ENCODE measurements at places on chromosomes 4 and X.

GRCh38 chrX:85993539-85994197, 53.7 kb downstream of the CHM start:
- DNase-seq: peak; percentile 11

GRCh38 chr4:149108626-149109025, 666.4 kb upstream of the NR3C2 start:
- DNase-seq: no peak

DNA sequence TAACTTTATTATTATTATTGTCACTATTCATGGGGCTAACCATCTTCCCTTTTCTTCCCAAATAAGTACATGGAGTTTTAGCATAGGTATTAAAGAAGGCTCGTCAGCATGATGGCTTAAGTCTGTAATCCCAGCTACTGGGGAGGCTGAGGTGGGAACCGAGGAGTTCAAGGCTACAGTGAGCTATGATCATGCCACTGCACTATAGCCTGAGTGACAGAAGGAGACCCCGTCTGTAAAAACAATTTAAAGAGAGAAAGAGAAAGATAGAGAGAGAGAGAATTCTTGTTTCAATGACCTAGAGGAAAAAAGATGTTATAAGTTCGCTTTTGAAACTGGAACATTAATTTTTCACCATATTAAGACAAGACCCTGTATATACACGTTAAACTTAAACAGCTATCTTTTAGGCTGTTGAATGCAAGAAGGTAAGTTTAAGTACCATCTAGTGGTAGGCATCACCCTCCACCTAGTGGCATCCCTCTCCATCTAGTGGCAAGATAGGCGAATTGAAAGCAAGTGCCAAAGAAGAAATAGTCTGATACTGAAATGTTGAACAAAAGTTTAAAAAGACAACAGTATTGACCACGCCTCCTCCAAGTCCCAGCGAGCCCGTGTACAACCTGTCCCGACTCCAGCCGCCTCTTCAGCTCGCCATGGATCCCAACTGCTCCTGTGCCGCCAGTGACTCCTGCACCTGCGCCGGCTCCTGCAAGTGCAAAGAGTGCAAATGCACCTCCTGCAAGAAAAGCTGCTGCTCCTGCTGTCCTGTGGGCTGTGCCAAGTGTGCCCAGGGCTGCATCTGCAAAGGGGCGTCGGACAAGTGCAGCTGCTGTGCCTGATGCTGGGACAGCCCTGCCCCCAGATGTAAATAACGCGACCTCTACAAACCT, 26.0 kb upstream of the YTHDC1 start:
- DNase-seq: peak; percentile 78

DNA sequence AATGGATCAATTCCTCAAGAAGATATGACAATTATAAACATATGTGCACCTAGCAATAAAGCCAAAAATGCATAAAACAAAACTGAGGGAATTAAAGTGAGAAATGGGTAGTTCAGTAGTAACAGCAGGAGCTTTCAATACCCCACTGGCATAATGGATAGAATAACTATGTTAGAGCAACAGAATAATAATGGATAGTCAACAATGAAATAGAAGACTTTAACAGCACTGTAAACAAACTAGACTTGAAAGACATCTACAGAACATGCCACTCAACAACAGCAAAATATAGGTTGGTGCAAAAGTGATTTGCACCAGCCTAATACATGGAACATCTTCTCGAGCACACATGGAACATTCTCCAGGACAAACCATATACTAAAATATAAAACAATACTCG, 20.0 kb upstream of the MBNL3 start:
- DNase-seq: no peak

- no peak for DNase-seq
Measured at GRCh38 chr4:155657169-155657568, 9.5 kb upstream of the GUCY1A1 start.

GRCh38 chrX:78102091-78102490, 2.0 kb upstream of the PGK1 start:
- DNase-seq: no peak

- DNase-seq: no peak
Measured at GRCh38 chr4:37885496-37885895, 5.4 kb upstream of the TBC1D1 start.

DNA sequence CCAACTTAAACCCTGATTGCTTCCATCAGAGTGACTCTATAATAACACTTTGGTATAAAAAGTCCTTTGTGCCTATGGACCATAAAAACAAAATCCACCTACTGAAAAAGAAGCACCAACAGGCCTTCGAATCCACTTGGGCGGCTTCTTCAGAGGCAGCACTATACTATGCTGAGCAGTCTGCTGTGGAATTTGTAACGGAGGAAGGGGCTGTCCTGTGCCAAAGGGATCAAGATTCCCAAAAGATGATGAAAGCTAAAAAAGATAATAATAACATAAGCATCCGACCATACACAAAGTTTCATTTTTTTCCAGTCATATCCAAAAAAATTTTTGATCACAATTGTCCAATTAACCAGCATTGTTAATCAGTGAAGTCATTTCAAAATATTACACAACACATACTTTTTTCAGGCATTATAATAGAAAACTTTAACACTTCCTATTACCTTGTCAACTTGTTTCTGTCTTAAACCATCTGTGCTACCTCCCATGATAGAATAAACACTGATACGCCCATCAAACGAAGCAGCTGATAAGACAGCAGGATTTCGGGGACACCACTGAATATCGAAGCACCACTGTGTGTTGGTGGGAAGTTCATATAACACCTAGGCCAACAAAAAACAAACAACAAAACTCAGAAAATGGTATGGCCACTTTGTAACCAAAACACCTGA, 24.1 kb downstream of the SEC31A start:
- DNase-seq: no peak

GRCh38 chr4:74230902-74231499, 73.1 kb downstream of the MTHFD2L start:
- no peak for DNase-seq

GRCh38 chrX:145727476-145727875, 90.2 kb upstream of the SLITRK2 start:
- peak; percentile 76 for DNase-seq

GRCh38 chr4:53050361-53050774, 188.3 kb downstream of the RASL11B start:
- DNase-seq: no peak

DNA sequence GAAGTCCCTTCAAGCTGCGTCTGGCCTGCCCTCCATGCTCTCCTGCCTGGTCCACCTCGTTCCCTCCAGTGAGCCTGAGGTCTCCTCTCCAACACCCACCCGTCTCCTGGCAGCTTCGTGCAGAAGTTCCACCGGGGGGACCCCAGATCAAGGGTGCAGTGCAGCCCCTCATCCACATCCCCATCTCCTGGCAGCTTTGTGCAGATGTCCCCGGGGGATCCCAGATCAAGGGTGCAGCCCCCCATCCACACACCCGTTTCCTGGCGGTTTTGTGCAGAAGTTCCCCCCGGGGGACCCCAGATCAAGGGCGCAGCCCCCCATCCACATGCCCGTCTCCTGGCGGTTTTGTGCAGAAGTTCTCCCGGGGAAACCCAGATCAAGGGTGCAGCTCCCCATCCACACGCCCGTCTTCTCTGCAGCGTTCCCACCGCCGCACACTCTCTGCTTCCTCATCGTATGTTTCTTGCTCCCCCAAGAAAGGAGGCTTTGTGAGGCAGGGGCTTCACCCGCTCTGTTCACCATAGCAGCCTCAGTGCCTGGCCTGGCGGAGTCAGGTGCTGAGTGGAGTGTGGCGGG, 35.7 kb downstream of the PIGG start:
- DNase-seq: no peak

DNA sequence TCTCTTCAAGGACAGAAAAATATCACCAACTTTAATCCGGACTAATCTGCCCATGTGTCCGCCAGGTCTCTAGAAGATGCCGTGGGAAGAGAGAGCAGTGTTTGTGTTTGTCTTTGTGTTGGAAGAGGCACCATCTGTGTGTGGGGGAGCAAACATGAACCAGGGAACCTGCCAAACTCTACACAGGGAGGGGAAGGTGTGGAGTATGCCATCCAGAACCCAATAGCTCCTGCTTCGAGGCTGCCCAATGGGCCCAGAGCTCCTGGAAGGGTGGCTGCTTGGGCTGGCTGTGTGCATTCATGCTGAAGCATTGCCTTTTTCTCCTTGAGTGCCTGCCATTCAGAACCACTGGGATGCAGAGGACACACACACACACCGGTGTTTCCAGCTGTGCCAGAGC, 536.2 kb downstream of the MID1IP1 start:
- DNase-seq: no peak

DNA sequence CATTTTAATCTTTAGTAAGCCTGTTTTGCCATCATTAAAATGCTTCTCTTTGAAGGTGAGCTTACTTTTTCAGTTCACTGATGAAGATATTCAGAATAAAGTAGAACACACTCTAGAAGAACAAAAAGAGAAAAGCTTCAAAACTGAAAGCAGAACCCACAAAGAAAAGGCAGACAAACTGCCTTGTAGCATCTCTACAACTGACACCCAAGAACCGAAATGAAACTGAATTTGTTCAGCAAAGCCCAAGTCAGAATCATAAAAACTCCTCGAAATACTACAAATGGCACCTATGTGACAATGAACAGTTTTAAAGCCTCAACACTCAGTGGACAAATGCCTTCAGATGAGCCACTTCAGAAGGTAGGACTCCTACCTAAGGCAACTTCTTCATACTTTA, 83.6 kb downstream of the MAML3 start:
- no peak for DNase-seq

DNA sequence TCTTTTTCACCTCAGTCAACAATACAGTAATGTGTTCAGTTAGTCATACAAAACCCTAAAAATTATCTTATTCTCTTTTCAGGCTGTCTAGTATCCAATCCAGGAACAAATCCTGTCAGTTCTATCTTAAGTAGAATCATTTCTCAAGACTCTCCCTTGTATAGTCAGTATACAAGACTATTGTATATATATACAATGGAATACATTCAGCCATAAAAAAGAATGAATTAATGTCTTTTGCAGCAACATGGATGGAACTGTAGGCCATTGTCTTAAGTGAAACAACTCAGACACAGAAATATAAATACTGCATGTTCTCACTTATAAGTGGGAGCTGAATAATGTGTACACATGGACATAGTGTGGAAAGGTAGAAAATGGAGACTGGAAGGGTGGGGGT, 501.2 kb upstream of the ATOH1 start:
- DNase-seq: peak; percentile 85

DNA sequence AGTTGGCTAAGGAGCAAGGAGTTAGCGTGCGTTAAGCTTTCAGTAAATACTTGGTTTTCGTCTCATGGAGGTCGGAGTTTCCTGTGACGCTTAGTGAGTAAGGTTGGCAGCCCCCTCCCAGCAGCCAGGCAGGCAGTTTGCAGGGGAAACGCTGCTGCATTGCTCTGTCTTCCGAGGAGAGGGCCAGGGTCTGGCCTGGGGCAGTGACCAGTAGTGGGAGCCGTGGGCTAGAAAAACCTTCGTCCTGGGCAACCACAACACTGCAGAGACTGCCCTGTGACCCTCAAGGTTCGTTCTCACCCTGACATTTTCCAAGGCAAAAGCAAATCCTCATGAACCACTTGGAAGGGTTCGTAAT, 432 bp downstream of the TMEM175 start:
- DNase-seq: no peak

- peak; percentile 44 for DNase-seq
Measured at GRCh38 chr4:106329041-106329618, 12.8 kb downstream of the AIMP1 start.

- no peak for DNase-seq
Measured at GRCh38 chrX:75118296-75118695, 37.8 kb downstream of the ABCB7 start.

- peak; percentile 3 for DNase-seq
Measured at GRCh38 chrX:19991350-19991718, 473 bp upstream of the BCLAF3 start.

GRCh38 chrX:109266034-109266433, 215.9 kb downstream of the GUCY2F start:
- no peak for DNase-seq

- DNase-seq: no peak
Measured at GRCh38 chr4:176627916-176628315, 164.8 kb downstream of the VEGFC start.

GRCh38 chr4:8387615-8388527, 52.7 kb downstream of the ACOX3 start:
- no peak for DNase-seq

DNA sequence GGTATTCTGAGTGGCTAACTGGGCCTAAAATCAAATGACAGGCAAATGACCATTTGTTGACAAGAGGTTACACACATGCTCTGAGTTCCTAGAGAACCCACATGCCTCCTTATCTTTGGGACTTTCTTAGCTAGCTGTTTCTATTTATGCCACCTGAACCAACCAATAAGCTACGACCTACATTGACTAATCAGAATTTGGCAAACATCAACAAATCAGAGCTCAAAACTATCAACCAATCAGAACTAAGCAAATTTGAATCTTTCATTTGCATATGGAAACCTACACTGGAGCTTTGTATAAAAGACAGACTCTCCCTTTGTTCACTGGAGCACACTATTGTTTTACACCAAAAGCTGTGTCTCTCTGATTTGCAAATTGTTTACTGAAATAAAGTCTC, 192.0 kb downstream of the CXXC4 start:
- DNase-seq: no peak

DNA sequence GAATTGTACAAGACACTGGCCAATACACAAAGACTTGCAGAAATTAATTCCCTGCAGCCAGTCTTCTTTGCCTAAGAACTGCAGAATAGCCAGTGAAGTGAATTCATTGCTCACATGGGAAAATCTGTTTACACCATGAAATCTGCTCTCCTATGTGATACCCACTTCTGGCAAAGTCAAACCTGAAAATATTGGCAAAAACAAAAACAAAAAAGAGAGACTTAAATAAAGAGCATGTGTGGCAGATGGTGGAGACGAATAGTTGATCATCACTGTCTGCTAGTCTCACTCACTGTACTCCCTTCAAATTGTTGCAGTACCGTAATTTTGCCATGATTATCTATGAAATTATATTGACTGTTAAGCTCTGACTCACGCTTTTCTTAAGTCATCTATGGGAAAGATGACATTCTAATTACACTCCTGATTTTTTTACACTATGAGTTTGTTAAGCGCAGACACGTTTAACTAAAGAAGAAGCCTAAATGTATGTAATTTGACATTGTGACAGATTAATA, 406.8 kb downstream of the PCDH7 start:
- no peak for DNase-seq

DNA sequence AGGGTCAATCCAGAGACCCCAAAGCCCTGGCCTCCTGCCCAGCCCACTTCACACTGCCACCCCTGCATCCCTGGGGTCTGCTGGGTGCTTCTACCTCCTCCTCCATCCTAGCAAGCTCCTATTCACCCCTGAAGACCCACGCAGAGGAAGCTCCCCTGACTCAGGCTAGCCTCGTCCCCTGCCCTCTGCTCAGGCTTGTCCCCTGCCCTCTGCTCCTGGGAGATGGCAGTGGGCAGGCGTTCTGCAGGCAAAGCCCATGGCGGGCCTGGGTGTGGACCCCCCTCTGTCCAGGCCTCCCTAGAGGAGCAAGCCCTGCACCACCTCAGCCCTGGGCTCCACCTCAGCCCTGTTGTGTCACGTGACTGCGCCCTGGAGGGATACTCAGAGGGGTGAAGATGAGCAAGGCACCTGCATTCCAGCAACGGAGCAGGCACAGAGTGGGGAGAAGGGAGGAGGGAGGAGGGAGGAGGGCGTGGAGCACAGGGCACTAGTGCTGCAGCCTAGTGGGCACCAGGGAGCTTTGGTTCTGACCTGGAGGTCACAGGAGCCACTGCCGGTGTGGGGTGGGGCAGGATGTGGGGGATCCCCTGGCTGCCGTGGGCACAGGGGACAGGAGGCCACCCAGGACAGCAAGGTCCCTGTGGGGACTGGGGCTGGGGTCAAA, 27.6 kb upstream of the FGFR3 start:
- no peak for DNase-seq

GRCh38 chr4:140315019-140315418, 58.4 kb upstream of the SCOC start:
- DNase-seq: no peak

GRCh38 chrX:13219991-13220764, 99.7 kb downstream of the ATXN3L start:
- DNase-seq: no peak
